ENCODE measurements at places on chromosomes 5 and 9.

- DNase-seq: peak; percentile 6
Observed at GRCh38 chr5:78964889-78965288, 20.2 kb downstream of the ARSB start.

DNA sequence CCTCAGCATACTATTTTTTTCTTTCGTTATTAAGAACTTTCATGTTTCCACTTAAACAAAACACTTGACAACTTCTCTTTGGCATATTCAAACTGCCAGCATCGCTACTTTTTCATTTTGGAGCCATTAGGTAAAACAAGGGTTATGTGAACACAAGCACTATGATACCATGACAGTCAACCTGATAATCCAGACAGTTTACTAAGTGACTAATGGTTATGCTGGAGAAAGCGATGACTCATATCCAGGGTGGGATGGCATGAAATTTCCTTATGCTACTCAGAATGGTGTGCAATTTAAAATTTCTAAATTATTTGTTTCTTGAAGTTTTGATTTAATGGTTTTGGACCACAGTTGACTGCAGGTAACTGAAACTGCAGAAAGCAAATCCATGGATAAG, 29.9 kb upstream of the PRSS3 start:
- DNase-seq: no peak

DNA sequence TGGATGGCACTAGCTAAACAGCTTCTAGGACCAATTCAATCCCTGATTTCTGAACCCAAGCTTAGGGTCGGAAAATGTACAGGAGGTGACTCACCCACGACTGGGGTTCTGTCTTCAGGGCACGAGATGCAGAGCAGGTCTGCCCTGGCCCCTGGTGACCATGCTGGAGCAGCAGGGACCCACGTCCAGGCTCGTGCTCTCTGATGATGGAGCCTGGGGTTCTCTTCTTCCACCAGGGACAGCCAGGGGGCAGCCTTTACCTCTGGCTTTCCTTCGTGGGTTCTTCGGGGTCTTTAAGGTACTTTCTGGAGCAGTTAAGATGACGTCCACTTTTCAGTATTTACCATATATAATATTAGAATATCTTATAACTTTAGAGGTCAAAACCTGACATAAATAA, 2.1 kb downstream of the CFAP77 start:
- peak; percentile 32 for DNase-seq

DNA sequence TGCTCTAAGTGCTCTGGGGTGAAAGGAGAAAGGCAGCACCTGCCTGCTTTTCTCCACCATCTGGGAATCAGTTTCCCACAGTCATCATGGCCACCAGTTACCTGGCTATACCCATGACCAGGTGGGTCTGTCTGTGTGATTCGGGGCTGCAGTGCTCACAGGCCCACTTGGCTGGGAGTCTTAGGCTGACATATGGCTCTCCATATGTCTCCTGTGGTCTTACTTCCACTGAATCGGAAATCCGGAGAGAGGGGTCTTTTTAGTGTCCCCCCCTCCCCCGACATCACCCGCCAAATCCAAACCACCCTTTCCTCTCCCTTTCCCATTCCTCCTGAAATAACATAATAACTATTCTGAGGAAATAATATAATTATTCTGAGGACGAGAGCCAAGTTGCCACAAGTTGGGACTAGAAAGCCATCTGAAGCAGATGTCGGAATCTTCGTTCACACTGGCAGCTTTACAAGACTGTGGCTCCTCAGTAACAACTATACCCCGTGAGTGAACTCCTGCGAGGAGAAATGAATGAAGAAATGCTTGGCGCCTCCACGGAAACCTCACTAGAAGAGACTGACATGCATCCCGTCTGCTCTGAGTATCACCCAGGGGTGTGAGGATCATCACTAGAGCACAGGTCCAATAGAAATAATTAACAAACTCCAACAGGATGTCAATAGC, 143.4 kb downstream of the MYO10 start:
- DNase-seq: no peak

- no peak for DNase-seq
Observed at GRCh38 chr9:16680975-16681651, 189.4 kb downstream of the BNC2 start.

GRCh38 chr5:126398791-126399190, 24.4 kb upstream of the GRAMD2B start:
- DNase-seq: no peak

DNA sequence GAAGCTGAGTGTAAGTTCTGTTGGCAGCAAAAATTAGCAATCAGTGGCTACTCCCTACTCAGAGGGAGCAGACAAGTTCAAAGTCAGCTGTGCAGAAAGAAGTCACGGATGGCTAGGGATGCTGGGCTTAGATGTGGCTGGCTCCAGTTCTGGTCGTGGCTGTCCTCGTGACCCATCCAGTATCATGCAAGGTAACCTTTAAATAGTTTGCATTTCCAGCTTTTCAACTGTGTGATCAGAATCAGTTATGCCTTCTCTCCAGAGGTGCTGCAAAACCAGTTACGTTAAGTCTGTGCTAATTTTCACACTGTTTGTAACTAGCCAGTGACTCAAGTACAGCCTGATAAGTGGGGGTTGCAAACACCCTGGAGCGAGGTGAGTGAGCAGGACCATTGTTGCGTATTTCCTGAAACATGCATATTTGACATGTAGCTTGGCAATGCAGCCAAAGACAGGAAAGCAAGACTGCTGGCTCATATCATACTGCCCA, 302.4 kb downstream of the ATPSCKMT start:
- DNase-seq: no peak

DNA sequence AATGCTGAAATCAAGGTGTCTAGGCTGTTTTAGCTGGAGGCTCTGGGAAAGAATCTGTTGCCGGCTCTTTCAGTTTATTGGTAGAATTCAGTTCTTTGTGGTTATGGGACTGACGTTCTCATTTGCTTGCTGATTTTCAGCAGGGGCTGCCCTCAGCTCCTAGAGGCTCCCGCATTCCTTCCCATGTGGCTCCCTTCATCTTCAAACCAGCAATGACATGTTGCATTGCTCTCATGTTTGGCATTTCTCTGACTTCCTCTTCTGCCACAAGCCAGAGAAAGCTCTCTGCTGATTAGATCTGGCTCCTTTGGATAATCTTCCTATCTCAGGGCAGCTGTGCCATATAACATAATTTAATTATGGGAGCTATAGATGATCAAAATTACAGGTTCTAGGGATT, 360.3 kb downstream of the LRRC70 start:
- no peak for DNase-seq

DNA sequence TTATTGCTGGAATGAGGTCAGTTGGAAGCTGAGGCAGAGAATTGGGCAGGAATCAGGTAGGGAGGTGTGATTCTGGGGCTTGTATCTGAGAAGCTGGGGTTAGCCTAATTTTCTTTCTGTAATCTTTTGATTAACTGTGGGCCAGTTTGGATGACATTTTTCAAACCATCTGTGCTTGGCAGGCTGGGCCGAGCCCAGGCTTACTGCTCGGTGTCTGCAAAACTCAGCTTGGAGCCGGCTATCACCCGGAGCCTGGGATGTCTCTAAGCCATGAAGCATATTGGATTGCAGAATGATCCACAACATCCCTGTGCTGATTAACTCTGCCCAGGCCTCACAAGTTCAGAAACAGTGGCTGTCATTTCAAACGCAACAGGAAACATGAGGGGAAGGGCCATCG, 26.5 kb downstream of the KCNMB1 start:
- no peak for DNase-seq

DNA sequence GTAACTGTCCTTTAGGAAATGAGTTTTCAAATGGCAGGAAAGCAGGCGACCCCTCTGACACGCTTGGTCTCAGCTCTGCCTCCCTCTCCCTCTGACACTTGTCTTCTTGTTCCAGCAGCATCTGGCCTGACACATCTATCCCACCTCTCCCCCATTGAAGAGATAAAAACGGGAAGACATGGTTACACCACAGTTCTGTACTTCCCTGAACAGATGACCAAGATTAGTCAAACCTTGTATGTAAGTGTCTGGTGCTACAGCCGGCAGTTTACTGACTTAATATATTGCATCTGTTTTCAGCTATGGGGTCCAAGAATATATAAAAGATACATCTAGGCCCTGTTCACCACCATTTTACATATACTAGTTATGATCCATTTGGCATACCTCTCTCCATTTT, 29.6 kb upstream of the MLLT3 start:
- no peak for DNase-seq

DNA sequence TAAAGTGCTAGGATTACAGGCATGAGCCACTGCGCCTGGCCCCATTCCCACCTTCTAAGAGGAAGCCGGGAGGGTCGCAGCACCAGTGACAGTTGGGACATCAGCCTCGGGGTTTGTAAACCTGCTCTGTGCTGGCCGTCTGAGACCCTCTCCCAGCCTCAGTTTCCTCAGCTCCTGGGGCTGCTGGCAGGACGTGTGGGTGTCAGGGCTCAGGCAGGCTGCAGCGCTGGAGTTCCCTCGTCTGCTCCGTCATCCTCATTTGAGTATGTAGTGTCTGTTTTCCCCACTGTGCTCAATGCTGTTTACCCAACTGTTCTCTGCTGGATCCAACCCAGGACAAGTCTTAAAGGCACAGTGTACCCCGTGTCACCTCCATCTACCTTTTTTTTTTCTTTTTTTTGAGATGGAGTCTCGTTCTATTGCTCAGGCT, 2.0 kb upstream of the NINJ1 start:
- DNase-seq: no peak

DNA sequence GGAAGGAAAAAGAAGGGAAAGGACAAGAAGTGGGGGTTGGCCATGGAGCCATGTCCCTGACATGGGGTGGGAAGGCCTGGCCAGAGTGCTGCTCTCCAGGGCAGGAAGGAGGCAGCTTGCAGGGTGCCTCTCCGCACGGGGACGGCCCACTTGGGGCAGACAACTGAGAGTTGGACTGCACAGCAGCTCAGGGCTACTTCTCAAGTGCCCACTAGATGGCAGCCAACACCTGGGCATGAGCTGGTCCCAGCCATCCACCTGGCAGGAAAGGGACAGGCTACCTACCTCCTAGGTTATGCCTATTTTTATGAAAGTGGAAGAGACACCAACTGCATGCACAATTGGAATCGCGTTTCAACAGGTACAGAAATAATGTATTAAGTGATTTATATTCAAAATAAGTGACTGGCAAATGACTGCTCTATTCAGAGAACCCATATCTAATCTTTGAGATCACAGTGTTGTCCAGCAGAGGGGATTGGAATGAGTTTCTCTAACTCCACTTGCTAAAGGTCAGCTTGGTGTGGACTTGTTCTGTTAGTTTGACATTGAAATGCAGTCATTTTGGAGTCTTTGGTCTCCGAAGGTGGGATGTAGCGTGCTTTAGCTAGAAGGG, 113.4 kb downstream of the SYK start:
- peak; percentile 71 for DNase-seq

GRCh38 chr5:145385276-145385675, 449.9 kb downstream of the PRELID2 start:
- no peak for DNase-seq

DNA sequence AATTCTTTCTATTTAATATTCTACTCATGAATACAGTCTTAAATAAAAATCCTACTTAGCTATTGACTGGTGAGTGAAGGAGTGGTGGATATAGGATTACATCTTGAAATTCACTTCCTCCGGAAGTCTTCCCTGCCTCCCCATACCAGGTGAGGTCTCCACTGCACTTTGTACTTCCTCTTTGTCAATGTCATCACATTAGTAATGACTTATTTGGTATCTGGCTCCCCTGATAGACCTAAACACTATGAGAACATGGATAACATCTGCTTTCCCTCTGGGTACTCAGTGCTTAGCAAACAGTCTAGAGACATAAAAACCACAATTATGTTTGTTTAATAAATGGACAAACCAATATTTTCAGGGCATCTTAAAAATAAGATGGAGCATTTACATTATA, 532.1 kb downstream of the PDE4D start:
- no peak for DNase-seq

DNA sequence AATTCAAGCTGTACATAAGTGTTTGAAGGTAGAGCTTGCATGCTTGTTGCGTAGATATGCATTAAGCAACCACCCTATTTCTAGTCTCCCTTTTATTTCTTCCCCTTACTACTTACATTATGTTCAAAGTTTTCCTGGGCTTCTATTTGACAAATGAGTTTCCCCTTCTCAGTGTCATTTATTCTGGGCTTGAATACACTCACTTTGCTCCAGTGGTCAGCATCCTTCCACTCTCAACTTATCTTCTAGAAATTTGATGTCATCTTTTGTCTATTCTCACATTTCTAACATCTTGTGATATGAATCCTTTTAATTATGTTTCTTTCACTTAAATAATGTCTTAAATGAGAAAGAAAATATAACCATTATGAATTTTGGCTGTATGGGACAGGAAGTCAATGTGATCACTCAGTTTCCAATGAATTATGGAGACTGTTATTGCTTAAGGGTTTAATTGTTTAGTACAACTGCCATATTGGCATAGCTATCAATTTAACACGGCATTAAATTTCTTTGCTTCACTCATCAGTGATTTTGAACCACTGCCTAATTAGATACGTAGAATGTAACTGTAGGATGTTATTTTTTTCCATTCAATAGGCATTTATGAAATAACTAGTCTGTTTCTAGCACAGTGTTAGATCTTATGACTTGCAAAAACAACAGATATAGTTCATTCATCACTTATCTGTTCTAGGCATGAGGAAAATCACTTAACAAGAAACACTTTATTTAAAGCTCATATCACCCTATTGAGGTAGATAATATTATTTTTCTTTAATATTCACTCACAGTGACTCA, 105.5 kb upstream of the CDH12 start:
- no peak for DNase-seq
